Stimulated activated CD8-positive, alpha-beta memory T cell treated with anti-CD3 and anti-CD28 coated beads, Interleukin-4, amount 100 ng/mL, for 24 hours (primary cell): ENCODE measurements at places on chromosomes 3 and 15.

- DNase-seq: no peak
These were observed 879.9 kb downstream of the TUSC7 start for GRCh38 chr3:117589454-117589853.

- no peak for DNase-seq
These were observed 1.4 kb downstream of the SETD5 start for GRCh38 chr3:9398700-9399336.

DNA sequence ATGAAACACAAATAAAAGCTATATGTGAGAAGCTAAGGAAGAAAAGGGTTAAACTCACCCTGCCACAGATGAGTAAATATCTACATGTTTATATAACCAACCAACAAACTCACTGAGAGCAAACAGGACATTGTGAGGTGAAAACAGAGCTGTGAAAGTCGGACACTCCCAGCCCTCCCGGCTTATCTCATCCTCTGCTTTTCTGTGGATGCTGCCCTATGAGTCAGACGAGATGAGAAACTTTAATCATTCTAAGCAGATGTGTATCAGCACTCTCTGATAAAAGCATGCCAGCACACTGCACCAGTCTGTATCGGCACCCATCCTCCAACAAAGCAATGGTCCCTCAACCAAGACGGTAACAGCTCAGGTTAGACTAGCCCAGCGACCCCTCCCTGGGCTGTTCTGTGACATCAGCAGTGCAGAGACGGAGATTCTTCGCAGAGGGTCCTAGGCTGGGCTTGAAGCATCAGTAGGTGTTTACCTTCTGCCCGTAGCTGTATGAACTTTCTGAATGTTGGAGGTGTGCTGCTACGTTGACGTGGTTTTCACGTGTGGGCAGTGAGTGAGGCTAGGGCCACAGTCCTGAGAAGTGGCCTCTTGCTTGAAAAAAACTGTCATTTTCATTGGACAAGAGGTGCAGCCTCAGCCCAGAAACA, 119.8 kb upstream of the ALDH1A3 start:
- DNase-seq: no peak

DNA sequence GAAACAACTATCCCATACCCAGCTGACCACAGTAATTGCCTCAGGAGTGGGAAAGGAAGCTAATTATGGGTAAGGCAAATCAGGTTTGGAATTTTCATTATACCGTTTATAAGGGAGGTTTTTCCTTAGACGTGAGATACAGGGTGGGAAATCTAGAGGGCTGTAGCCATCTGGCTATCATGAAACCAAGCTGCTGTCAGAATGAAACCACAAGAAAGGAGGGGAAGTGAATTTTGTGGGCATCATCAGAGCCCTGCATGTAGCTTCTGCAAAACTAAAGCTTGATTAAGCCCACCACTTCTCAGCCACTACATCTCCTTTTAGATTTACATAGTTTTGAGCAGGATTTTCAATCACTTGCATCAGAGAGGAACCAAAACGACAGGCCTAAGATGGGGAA, 893.5 kb downstream of the TUSC7 start:
- no peak for DNase-seq

GRCh38 chr3:99458013-99458412, 180.4 kb upstream of the COL8A1 start:
- no peak for DNase-seq

DNA sequence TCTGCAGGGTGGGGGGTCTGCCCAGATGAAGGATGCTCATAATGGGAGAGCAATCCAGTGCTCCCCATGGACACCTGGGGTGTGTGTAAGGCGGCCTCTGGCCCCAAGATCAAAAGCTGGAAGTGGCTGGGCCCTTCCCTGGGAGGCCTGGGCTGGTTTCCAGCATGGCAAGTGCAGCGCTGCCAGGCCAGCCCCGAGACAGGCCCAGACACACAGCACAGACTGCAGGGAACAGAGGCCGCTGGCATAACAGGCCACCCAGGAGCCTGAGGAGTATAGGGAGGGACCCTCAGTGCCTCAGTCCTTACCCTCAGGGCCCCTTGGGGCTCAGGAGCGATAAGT, 10.0 kb downstream of the ITPKA start:
- DNase-seq: no peak

DNA sequence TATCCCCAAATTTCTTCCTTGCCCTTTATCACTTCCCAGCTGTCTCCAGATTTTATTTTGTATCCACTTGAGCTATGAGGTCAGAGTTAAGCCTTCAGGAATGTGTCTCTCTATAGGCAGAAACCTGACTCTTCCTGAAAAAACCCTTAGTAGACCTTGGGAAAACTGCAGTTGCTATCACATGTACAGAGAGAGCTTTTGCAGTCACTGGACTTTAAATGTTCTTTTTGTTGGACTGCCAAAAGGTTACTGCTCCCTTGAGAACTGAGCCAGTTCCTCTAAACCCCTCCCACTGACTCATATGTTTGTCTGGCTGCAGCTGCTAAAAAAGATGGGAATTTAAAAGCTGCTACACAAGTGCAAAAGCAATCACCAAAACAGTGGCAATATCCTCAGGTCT, 169.1 kb upstream of the CCDC54 start:
- DNase-seq: no peak

DNA sequence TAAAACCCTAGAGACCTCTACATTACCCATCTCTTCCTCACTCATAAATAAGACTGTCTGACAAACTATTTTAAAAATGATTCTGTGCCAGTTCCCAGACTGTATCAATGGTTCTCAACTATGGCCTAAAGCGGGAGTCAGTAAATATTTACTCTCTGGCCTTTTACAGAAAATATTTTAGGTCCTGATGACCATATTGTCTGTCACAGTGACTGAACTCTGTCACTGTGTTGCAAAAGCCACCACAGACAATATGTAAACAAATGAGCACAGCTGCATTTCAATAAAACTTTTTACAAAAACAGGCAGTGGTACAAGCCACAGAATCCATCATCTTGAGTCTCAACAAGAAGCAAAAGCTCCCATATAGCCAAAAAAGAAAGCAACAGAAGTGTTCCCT, 45.4 kb downstream of the PLOD2 start:
- DNase-seq: no peak

- DNase-seq: no peak
These were observed 81.5 kb downstream of the SLC25A26 start for GRCh38 chr3:66302288-66302687.
